ENCODE measurements at places on chromosomes 5 and 9.
A peak's percentile ranks its signal among the peaks of the same experiment; 100 is the strongest.

DNA sequence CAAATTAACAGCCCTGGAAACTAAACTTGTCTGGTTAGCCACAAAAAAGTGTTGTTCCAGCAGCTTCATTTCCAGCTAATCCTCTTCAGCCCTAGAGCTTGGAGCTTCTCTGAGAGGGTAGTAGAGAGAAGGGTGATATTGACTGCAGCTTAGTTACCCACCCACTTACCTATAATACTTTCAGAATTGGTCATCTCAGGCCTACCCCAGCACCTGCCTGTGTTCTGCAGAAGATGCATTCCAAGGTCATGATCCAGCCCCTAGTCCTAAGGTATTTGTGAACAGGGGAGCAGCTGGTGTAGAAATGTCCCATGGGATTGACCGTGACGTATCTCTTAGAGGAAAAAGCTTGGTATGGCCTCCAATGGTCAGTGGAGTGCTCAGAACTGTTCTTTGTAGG is 289.0 kb downstream of the NR3C1 start:
- peak; percentile 70 for DNase-seq

DNA sequence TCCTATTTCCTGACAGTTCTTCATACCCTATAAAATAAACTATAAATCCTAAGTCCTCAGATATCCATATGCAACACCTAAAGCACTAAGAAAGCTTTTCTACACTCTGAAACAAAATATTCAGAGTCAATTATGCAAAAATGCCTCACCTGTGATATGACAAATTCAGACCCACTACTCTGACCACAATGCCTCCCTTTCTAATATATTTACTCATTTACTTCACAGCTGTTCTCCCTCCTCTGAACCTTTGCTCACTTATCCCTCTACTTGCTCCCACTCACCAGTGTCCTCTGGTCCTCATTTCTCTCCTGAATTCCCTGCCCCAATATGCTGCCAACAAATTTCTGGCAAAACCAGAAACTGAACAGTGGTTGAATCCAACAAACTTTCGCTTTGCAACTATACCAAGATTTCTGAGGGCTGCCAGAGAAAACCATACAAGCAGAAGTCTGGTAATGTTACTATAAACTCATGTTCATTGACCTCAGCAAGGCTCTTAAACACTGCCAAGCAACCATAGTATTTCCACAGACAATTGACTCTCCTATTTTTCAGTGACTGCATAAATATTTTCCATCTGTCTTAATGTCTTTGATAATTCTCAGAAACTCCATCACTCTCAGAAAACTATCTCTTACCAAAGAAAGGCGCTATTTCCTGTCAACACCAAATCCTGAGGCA is 7.1 kb downstream of the CCNH start:
- DNase-seq = no peak

GRCh38 chr9:90521811-90522570 is 120.6 kb downstream of the DIRAS2 start:
- no peak for DNase-seq

DNA sequence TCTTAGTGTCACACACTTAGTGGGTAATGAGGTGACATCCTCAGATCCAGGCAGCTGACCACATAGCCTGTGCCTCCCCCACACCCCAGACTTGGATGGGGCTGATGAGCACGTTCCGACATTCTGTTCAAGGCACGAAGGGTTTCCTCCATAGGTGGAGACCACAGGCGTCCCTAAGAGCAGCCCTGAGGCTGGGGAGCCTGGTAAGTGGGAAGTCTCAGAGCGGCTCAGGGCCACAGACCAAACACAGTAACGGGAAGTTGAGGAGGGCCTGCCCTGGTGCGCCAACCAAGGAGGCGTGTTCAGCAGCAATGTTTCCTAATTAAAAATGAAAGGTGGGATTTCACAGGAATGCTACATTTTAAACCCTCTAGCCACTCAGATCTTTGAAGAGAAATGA is 102.3 kb upstream of the PHYKPL start:
- DNase-seq = no peak

DNA sequence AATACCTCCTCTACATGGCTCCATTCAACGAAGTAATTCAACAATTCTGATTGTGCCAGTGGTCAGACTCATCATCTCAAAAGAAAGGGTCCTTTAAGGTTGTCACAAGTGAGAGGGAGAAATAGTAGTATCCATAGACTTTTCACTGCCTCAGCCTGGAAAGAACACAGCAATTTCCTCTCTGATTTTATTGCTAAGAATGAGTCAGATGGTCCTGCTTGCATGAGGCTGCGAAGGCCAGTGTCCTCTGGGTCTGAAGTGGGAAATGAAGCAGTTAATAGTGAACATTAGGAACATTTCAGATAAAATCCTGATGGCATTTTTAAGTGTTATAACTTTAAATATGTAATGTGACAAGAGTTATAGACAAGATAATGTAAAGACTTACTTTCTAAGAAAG is 979.0 kb downstream of the EFNA5 start:
- no peak for DNase-seq

DNA sequence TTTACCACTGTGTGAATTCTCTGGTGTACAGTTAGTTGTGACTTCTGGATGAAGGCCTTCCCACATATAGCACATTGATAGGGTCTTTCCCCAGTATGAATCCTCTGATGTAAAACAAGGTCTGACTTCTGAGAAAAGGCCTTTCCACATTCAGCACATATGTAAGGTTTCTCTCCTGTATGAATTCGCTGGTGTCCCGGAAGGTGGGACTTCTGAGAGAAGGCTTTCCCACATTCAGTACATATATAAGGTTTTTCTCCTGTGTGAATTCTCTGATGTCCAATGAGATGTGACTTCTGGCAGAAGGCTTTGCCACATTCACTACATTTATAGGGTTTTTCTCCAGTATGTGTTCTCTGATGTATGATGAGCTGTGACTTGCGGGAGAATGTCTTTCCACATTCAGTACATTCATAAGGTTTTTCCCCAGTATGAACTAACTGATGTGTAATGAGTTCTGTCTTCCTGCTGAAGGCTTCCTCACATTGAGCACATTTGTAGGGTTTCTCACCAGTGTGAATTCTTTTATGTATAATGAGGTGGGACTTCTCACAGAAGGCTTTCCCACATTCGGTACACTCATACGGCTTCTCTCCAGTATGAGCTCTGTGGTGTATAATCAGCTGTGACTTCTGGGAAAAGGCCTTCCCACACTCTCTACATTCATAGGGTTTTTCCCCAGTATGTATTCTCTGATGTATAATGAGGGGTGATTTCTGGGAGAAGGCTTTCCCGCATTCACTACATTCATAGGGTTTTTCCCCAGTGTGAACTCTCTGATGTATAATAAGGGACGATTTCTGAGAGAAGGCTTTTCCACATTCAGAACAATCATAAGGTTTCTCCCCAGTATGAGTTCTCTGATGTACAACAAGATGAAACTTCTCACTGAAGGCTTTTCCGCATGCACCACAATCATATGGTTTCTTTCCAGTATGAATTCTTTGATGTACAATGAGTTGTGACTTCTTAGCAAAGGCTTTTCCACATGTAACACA is 9.1 kb downstream of the ZNF300 start:
- no peak for DNase-seq

GRCh38 chr9:82012276-82012675 is 23.7 kb downstream of the SPATA31D1 start:
- no peak for DNase-seq

- DNase-seq = peak; percentile 64
Observed at GRCh38 chr9:109817146-109817845, 37.3 kb downstream of the PALM2AKAP2 start.

DNA sequence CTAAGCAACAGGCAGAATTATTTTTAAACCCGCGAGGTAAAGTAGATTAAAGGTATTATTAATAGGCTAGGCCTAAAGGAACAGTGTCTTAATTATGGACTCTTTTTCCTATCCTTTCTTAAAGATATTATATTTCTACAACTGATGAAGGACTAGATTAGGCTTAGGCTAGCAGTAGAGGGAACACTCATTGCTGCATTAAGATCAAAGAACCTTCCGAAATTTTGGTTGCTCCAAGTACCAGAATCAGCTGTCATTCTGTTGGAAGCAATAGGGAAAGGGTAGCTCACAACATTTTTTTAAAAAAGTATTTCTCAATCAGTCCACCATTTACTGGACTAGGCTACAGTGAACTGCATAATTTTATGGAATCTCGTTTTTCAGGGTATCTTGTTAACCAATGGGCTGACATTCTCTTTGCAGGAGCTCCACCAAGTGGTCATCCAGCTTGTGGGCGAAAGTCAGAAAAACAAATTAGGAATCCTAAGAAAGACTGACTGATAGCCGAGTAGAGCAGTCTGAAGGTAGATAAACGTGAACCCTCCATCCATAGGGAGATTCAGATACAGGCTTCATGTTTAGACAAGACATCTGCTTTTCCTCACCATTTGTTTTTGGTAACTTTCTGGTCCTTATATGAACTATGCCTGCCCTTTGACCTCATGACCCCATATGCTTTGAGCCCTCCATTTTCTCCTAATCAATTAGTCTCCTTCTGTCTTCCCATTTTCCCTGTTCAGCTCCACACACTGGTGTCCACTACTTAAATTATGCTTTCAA is 103.6 kb upstream of the CHD1 start:
- peak; percentile 83 for DNase-seq

- DNase-seq = no peak
Observed at GRCh38 chr5:97250113-97250512, 67.1 kb upstream of the RIOK2 start.

- DNase-seq = no peak
Observed at GRCh38 chr9:134549336-134549735, 92.3 kb upstream of the COL5A1 start.

DNA sequence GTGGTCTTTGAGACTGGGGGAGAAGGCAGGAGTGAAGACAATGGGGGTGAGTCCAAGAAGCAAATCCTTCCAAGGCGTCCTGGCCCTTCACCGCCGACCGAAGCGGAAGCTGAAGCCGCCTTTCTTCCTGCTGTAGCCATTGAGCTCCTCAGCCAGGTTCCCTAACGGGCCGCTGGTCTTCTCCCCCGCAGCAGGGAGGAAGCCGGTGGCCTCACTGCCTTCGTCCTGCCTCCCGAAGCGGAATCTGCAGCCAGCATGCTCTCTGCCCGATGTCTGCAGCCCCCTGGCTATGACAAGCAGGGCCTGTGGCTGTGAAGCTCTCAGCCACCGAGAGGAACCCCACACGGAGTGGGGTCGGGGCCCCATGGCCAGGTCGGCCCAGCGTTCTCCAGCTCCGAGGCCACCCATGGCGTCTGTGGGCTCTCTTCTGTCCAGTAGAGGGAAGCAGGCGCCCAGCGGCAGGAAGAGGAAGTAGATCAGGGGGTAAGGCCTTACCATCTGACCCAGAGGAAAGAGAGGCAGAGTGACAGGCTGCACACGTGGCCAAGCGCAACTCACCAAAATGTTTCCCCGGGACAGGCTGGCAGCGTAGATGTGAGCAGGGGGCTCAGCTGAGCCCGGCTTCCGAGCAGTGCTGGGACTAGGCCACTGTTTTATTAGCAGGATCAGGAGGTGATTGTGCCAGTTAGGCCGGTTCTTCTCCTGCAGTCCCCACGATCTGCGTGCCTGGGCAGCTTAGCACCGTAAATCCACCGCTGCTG is 3.1 kb downstream of the QRFP start:
- DNase-seq = no peak

- no peak for DNase-seq
Observed at GRCh38 chr5:169384661-169385060, 83.7 kb upstream of the SLIT3 start.

DNA sequence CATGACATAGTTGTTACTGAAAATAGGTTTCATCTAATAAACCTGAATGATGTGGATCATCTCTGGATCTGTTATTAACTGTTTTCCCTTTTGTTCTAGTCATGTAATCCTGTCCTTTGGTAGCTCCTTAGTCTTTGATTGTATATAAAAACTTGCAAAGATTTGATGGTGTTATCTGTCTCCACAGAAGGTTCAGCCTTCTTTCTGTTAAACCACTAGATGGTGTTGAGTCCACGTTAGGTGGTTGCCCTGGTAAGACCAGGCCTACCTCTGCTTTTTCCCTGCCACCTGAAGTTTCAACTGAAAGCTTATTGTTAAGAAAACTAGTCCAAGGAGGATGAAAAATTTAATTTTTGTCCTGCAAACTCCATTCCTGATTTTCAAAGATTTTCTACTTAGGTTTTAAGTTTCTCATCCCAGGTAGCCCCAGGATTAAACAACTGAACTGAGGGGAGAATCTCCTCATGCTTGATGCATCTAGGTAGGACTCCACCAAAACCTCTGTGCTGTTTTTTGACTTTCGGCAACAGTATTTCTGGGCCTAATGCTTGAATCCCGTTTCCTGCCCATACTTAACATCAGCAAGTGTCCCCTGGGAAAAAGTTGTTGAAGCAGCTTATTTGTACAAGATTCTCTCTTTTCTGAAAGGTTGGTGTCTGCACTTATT is 68.5 kb downstream of the RICTOR start:
- peak; percentile 5 for DNase-seq

GRCh38 chr9:6667633-6668280 is 22.2 kb upstream of the GLDC start:
- DNase-seq = peak; percentile 15

DNA sequence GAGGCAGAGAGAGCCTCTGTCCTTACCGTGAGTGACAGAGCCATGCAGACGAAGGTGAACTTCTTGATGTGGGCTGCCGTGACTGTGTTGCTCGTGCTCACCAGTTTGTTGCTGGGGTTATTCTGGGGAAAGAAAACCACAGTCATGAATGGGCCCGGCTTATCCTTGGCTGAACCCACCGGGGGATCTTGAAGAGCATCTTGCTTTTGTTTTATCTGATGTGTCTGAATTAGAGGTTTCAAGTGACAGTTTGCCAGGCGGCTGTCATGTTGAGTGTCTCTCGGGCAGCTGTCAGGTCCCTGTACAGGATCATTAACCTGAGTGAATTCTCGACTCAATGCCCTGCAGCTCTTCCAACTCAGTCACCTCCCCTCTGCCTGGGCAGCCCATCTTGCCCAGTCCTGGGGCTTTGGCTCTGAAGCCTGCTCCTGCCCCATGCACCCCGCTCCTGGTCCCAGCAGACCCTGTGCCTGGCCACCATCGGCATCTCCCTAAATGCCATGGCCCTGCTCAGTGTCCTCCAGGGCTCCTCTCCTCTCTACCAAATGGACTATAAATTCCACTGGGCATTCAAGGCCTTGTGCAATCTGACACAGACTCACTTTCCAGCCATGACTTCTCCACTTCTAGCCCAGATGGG is 77.4 kb downstream of the OTULIN start:
- DNase-seq = no peak

GRCh38 chr5:10513501-10514442 is 50.1 kb upstream of the ANKRD33B start:
- no peak for DNase-seq

DNA sequence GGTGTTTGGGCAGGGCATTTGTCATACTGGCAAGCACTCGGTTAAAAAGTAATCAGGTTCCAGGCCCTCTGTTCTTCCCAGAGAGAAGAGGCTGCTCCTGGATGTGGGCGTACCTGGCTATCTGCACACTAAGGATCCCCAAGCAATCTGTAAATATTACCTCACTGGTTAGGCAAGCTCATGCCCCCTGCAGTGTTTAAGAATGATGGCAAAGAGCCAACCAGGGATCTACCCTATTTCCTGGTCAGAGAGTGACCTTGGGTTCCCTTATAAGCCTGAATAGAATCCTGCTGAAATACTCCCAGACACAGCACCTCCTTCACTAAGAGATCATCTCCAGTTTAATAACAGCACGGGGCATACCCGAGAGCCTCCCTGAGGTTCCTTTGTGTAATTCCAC is 181.2 kb downstream of the PIK3R1 start:
- DNase-seq = no peak

Data from RWPE1 (cell line).